ENCODE measurements at places on chromosomes 3 and 15.

- no peak for DNase-seq
These were observed 140.3 kb upstream of the SEMA6D start for GRCh38 chr15:47577000-47577399.

DNA sequence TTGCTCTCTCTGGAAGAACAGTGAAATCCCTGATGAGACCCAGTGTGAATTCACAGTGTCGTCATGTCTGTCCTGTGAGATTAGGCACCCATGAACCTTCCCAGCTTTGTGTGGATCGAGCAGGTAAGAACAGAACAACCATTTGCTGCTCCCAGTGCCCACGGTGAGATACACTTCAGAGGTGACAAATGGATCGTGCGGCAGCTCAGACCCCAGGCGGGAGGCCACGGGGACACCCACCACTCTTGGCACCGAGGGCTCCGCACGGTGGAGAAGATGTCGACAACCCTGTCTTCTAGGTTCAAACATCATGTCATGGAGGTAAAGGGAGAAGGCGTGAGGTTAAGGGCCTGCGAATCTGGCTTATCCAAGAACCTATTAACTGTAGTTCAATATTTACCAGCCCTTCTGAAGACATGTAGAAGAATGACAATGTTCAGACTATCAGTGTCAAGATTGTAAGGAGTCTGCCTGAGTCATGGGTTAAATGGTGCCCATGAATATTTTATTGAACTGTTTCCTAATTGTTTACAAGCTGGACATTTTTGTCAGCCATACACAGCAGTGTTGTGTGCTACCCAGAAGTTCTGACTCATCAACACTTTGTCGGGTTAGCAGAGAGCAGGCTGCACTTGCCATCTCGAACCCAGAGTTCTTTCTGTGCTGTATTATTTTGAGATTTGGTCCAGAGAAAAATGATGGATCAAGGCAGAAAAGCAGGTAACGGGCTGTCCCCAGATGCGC, 15.5 kb upstream of the PCSK6 start:
- DNase-seq: no peak

- no peak for DNase-seq
These were observed 72.7 kb upstream of the FLNB start for GRCh38 chr3:57935539-57935938.

DNA sequence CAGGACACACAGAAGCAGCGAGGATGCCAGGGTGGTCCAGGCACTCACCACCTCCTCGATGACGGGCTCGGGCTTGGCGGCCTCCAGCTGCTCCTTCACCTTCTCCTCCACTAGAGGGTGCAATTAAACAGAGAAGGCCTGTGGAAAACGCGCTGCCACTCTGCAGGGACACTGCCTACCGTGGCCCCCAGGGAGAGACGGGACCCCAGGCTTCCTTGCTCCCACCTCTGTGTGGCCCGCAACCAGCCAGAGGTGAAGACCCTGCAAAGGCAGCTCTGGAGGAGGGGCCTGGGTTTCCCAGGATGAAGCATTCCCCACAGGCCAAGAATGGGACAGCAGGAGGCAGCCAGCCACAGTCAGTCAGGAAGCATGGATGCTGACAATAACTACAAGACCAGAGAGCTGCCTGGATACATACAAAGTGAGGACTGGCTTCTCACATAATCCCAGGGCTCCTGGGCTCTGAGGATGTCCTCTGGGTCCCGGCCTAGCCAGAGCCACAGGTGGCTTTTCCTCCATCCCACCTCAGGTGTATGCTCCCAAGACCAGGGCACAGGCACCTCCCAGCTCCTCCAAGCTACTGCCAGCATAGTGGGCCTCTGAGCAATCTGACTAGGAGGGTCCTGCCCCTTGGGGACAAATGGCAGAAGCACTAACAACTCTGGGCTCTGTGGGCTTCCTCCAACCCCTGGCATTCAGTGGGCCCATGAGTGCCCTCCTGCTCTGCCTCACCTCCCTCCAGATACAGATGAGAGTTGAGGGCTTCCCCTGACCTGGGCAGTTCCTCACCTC, 46.2 kb downstream of the PTH1R start:
- DNase-seq: no peak

GRCh38 chr3:108603691-108604090, 14.2 kb downstream of the DZIP3 start:
- DNase-seq: no peak

- no peak for DNase-seq
These were observed 177.9 kb downstream of the ERC2 start for GRCh38 chr3:56290374-56290773.

DNA sequence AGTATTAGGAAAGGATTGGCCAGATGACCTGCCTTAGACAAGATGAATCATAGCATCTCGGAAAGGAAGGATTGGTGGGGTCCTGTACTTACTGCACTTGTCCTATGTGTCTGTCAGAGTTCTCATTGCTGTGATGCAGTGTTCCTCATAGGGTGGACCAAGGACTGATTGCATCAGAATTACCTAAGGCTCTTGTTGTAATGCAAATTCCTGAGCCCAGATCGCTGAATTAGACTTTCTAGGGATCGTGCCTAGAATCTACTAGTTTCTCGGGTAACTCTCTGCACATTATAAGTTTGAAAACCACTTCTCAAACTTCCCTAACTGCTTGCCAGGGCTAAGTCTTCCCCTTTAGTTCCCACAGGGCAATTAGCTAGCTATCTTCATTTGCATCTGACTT, 74.9 kb upstream of the SKOR1 start:
- no peak for DNase-seq

GRCh38 chr3:168165390-168166269, 69.9 kb upstream of the GOLIM4 start:
- peak; percentile 29 for DNase-seq

GRCh38 chr15:48682942-48683651, 37.6 kb upstream of the FBN1 start:
- peak; percentile 10 for DNase-seq

DNA sequence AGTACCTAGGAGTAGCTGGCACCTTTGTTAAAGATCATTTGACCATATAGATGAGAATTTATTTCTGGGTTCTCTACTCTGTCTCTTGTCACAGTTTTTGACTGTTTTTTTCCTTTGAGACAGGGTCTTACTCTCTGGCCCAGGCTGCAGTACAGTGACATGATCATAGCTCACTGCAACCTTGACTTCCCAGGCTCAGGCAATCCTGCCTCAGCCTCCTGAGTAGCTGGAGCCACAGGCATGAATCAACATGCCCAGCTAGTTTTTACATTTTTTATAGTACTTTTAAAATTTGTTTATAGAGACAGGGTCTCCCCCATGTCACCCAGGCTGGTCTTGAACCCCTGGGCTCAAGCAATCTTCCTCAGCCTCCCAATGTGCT, 45.0 kb downstream of the BCL2L10 start:
- DNase-seq: no peak

DNA sequence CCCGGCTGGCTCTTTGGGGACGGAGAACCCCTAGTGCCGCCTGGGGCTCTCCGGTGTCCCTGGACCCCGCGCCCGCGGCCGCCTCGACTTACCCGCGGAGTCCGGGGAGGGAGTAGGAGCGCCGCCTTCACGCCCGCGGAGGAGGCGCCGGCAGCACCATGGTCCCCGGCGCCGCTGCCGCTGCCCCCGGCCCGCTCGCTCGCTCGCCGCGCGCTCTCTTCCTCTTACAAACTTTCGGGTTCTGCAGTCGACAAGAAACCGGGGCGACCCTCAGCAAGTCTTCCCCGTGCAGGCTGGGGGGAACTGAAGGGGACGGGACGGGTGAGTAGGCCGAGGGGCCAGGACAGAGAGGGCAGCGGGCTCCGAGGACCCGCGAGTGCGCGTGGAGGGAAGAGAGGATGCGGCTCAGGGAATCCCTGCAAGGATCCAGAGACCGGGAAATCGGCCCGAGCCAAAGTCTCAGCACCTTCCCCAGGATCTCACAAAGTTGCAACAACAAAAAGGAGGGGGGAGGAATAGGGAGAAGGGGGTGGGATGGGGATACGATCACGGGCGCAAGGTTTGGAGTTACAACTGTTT, 2.0 kb downstream of the FOXP1 start:
- no peak for DNase-seq

- DNase-seq: no peak
These were observed 50.6 kb upstream of the SPPL2A start for GRCh38 chr15:50815958-50816590.

DNA sequence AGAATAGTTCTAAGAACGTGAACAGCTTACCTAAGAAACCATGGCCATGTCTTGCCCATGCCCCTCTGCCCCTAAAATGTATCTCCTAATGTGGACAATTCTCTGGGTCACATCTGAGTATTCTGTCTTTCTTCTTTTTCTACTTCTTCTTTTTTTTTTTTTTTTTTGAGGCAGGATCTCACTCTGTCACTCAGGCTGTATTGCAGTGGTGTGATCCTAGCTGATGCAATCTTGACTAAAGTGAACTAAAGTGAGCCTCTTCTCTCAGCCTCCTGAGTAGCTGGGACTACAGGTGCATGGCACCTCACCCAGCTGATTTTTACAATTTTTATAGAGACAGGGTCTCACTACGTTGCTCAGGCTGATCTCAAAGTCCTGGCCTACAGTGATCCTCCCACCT, 204.8 kb upstream of the ZPLD1 start:
- DNase-seq: no peak

DNA sequence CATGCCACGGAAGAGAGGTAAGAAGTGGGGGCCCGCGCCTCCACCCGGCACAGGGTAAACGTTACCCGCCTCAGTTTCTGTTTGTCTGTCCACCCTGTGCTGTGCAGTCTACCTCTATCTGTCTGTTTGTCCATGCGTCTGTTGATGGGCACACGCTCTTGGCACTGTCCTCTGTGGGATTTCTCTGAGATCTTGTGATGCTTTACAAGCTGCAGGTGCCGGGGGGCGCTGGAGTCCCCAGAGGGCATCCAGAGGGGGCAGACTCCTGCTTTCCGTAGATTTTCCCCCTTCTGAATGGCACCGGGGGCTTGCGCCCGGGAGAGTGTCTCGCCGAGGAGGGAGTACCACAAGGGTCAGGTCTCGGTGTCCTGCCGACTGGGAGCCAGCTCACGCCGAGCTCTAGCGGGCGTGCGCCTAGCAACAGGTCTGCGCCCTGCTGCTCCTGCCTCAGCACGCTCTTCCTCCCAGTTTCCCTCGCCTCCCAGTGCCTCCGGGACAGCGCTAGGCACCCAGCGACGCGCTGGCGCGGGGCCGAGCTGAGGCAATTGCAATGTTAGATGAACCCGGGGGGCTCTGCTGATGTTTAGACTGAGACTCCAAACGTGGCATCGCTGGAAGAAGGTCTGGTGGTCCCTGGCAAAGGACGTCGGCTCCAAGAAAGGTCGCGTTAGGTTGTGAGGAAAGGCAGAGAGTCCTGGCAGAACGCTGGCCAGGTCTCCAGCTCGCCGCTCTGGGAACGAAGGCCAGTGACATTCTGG, 667 bp downstream of the CEMIP start:
- no peak for DNase-seq

GRCh38 chr15:47792231-47792630, 74.9 kb downstream of the SEMA6D start:
- DNase-seq: no peak

DNA sequence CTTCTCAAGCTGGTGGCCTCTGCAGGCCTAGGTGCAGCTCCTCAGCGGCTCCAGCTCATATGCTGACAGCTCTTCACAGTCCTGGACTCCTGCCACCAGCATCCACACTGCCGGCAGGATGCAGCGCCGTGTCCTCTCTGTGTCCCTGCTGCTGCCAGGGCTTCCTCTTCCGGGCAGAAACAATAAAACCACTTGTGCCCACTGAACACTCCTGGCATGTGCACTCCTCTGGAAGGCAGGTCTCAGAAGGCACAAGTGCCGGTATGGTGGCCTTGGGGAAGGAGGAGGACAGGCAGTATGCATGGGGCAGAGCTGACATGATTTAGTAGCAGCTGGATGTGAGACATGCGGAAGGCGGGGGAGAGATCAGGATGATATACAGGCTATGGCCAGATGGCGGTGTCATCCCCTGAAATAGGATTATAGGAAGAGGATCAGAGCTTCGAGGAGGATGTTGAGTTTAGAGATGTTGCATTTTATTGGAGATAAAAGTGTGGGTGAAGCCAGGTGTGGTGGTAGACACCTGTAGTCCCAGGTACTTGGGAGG, 7.5 kb upstream of the MAN2A2 start:
- no peak for DNase-seq

DNA sequence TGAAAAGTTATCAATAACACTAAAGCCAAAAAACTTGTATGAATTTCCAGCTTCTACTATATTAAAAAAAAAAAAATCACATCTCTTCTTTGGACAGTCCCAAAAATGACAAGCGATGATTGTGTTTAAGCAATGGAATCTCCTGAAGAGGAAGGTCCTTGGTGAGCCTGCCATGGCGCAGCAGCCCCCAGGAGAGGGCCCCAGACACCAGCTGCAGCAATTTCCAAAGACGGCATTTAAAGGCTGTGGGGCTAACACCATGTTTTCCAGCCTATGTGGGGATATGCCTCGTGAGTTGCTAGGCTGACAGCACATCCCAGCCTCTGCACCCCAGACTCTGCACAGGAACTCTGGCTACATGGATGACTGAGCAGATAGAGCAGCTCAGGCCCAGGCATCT, 14.7 kb downstream of the SKIC8 start:
- DNase-seq: no peak

DNA sequence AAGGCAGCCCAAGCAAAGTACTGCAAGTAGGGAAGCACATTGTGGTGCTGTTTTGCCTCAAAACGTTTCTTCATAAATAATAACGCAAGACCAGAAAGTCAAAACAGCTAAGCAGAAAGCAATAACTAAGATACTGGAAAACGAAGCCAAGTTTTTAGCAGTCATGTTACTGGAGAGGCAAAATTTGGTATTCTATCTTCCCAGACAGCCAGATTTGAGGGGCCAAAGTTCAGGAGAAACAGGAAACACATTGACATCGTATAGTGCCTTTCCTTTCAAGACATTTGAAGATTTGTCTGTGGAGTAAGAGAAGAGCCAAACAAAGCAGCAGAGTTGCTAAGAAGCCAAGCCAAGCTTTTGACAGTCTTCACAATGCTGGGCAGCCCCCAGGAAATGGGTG, 843.6 kb upstream of the NECTIN3 start:
- no peak for DNase-seq

- no peak for DNase-seq
These were observed 24.8 kb downstream of the SH3BP5 start for GRCh38 chr3:15307580-15307979.

DNA sequence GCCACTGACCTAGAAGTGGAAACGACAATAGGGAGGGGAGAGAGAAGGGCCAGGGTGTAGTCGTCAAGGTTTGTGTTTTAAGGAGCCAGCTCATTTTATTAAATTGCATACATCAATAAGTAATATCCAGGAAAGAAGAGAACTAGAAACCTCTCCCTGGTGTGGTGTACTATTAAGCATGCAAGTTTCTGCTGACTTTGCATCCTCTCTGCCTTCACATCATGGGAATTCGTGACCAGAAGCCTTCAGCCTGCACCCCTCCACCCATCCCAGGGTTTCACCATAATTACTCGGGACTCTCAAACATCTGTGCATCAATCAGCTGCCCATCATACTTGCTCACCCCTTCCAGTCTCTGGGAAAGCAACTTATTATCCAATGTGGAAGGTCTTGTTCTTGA, 70.9 kb upstream of the UBE3A start:
- DNase-seq: no peak

GRCh38 chr15:37806808-37807207, 127.6 kb upstream of the TMCO5A start:
- no peak for DNase-seq

- no peak for DNase-seq
These were observed 240.7 kb upstream of the ST8SIA2 start for GRCh38 chr15:92152983-92153382.
